Choroid plexus epithelial cell (primary cell): ENCODE measurements at places on chromosomes 12 and 14.
A peak's percentile ranks its signal among the peaks of the same experiment; 100 is the strongest.

DNA sequence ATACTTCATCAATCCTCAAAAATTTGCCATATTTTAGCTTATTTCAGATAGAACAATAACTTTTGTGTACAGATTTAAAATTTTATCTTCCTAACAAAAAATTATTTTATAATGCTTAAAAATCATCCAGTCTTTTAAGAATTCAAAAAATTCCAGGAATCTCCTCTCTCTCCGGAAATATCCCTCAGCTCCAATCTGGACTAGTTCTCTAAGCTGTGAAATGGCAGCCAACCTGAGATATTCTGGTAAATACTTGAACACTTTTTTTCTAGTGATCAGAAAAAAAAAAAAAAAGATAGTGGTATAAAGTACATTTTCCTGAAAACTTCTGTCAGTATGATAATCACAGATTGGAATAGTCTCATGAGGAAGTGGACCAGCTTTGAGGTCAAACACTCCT is 57.6 kb downstream of the SSPN start:
- DNase-seq, result peak; percentile 30

- peak; percentile 80 for DNase-seq
Observed at GRCh38 chr12:120142231-120142877, 25.8 kb upstream of the RAB35 start.

DNA sequence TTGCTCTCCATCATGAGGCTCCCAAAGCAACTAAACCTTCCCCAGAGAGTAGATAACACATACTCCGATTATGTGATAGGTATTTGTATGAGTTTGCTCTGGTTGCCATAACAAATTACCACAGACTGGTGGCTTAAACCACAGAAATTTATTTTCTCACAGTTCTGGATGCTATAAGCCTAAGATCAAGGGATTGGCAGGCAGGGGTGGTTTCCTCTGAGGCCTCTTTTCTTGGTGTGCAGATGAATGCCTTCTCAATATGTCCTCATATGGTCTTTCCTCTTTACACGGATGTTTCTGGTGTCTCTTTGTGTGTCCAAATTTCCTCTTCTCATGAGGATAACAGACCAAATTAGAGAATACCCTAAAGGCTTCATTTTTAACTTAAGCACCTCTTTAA is 285.8 kb upstream of the GRIP1 start:
- DNase-seq, result peak; percentile 56

- no peak for DNase-seq
Observed at GRCh38 chr14:23069413-23069806, 12.1 kb upstream of the CDH24 start.

- DNase-seq, result no peak
Observed at GRCh38 chr14:81936902-81937301, 403.2 kb upstream of the SEL1L start.

DNA sequence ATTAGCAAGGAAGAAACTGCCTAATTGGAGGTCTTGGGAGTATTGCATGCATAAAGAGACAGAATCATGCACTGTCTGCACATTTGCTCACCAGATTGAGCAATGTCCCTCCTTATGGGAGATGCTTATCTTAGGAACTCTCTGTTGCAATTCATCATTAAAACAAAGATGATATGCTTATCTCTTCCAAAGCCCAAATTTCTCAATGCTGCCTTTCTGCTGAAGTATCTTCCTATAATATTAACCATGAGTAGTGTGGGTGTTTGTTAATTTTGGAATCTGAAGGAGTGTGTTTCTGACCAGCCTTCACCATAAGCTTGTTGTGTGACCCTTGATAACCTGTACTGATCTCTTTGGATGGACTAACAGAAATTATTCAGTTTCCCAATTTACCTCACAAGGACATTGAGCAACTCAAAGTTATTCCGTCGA is 1257.6 kb upstream of the FLRT2 start:
- peak; percentile 65 for DNase-seq

DNA sequence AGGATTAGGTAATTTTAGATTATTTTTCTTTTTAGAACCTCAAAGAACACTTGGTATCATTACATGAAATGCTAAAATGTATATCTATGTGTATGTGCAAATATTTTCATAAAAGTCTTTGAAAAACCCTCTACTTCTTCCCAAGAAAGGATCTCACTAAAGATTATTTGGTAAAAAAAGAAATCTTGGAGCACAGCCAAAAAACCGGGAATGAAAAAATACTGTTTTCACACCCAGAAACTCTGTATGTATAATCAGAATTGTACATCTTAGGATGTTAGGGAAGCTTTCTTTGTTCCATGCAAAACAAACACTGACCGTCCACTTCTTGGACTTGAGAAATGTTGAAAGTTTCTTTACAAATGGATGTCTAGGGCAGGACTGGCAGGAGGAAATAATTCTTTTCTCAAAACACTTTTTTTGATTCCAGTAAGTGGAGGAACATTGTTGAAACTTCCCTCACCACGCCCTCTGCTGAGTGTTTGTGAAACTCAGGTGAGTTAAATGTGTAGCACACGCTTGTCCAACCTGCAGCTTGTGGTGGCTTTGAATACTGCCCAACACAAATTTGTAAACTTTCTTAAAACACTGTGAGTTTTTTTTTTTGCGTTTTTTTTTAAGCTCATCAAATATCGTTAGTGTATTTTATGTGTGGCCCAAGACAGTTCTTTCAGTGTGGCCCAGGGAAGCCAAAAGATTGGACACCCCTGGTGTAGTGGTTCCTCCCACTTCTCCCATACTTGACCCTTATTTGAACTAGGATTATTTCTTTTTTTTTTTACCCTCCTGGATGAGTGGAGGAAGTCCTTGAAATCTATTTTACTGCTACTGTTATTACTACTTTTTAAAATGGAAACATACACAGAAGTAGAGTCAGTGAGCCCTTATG is 26.6 kb downstream of the FBXO34 start:
- DNase-seq, result no peak

DNA sequence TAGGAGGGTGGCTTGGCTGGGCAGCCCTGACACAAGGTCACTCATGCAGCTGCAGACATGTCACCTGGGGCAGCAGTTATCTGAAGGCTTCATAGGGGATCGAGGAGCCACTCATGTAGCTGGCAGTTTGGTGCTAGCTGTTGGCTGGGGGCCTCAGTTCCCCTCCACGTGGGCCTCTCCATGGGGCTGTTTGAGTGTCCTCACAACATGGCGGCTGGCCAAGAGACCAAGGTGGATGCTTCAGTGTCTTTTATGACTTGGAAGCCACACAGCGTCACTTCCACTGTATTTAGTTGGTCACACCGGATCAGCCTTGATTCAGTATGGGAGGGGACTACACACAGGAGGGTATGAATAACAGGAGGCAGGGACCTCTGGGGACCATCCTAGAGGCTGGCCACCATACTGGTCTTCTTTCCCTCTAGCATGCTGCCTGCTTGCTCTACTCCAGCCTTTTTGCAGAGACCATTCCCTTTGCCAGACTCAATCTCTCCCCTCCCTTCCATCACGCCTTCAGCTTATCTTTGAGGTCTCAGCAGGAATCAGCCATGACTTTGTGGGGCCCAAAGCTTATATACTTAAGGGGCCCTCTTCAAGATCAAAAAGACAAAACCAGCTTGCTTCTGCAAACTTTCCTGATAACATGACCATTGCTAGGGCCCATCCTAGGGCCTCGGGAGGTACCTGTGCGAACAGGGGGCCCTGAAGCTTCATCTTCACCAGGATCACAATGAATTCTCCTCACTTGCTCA is 53.4 kb downstream of the RPH3A start:
- DNase-seq, result no peak

- no peak for DNase-seq
Observed at GRCh38 chr12:125988545-125988944, 923.3 kb downstream of the AACS start.

DNA sequence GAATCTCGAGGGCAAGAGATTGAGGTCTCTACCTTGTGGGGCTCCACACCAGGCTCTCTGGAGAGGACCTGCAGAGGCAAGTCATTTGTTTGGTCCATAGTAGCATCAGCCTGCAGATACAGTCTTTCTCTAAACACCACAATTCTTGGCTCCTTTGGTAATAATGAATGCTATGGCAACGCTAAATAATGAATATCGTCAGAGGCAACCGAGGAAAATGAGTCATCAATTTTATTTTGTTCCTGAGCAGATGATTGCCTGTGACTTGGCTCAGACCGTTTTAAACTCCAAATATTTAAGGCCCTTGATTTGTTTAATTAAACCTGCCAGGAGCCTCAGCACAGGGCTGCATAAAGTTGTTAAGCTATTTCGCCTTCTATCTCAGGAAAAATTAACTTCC is 924.1 kb upstream of the TMEM132C start:
- no peak for DNase-seq

DNA sequence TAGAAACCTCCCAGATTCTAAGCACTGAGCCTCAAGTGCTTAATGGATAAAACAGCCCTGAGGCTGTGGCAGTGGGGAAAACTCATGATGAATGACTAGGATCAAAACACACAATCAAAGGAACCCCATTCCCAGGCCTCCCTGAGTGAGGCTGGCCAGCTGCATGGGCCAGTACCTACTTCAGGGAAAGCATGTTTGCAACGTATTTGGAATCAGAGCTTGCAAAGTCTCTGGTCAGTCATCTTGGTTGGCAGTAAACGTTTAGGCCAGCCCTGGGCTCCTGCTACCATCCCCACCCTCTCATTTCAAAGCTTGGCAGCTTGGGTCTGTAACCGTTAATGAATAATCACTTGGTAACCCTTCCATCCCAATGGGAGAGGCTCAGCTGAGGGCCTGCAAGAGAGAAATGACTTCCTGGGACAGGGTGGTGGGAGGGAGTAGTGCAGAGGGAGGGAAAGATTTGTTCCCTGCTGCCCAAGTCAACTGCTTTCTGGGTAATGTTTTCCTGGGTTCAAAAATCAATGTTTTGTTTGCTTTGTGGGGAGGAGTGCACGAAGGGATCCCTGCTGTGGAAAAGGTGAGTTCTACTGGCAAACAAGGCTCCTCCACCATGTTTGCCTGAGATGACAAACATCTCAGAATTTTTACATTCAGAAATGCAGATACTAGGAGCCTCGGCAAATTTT is 2.0 kb upstream of the RNASE8 start:
- DNase-seq, result no peak

DNA sequence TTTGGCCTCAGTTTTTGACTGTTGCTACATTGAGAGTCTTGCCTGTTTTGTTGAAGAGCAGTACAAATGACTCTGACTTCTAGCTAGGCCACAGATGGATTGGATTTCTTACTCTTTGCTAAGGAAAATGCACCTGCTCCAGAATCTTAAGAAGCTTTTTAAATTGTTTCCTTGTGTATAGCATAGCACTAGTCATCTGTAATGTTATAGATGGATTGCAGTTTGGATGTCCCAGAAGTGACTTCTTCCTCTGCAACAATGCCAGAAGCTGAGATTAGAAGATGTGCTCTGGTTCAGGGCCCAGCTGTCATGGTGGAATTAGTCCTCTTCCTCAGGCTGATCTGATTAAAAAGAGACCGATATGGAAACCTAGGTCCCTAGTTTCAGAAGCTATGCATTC is 67.9 kb downstream of the DAAM1 start:
- DNase-seq, result no peak

GRCh38 chr14:29353513-29353912 is 574.1 kb downstream of the PRKD1 start:
- DNase-seq, result no peak

- DNase-seq, result peak; percentile 54
Observed at GRCh38 chr12:81077686-81078441, at the start of gene ACSS3. TSS of gene ACSS3 (plus strand) at chr12:81078079. CDS start at chr12:81078121, 42 bp downstream.

DNA sequence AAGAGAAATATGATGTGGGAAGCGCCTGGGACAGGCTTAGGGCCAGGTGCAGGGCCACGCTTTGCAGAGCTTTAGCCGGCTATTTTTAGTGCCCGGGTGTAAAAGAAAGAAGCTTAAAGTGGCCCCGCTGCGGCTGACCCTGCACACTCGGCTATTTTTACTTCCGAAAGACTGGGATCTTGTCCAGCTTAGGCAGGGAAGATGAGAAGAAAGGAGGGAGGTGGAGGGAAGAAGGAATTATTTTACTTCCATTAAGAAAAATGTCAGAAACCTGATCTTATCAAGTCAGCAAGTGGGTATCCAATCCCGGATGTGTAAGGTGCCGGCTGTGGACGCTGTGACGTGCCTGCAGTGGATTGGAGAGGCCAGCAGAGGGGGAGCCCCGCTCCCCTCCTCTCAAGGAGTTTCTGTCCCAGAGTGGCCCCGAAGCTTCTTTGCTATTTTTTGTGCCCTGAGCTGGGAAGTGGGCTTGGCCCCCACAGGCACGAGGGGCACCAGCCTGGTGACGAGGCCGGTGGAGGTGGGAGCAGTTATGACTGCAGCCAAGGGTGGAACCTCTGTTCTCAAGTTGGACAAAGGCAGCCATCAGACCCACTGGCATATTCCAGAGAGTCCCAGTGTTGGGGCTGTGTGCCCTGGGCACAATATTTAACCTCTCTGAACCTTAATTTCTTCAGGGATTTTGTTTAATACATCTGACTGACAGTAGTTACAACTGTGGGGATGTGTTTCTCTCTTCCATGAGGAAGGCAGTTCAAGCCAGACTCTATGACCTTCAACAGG is 97.7 kb downstream of the ESRRB start:
- DNase-seq, result peak; percentile 21
